ENCODE measurements at places on chromosomes 6 and 20. TPM values are rescaled to one million over a fixed set of nuclear protein-coding genes. Genes with fewer than 3 reads are reported as not detected.
A peak's percentile ranks its signal among the peaks of the same experiment; 100 is the strongest.

DNA sequence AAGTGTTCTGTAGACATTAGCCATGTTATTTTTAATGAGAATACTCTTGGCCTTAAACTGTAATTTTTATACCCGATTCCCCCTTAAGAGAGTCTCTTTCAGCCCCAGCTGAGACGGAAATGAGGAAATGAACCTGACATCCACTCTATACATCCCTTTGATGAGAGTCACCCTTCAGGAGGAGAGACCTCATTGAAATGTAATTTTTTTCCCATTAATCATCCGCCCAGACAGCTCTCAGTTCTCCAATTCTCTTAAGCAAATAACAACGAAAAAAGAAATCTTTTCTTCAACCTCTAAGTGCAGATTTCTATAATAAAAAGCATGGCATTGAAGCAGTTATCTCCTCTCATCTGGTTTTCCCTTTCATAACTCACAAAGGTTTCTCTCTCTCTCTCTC is 243.8 kb upstream of the PMEPA1 start:
- no peak overlapping the region for H3K4me3 ChIP-seq
- no peak overlapping the region for H3K27ac ChIP-seq
- H3K4me1 ChIP-seq = no peaks in the 10 kb centered on the region
- no peak for DNase-seq
- peaks cover 5% of the 10 kb centered on the region for H3K27me3 ChIP-seq

DNA sequence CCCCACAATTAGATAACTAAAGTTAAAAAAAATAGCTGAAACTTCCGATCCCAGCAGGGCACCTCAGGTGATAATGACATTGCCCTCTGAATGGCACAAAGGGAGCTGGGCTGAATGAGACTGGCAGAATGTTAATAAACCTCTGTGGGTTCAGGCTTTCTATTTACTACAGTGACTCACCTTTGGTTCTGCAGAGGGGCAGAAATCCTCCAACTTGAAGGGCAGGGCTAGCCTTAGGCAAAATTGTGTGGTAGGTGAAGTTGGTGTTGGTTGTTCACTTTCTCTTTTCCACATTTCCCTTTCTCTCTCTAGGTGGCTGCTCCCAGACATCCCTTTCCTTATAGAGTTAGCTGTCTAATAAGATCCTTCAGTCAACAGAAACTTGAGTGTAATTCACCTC is 625.2 kb downstream of the EPM2A start:
- H3K27ac ChIP-seq = no peak overlapping the region
- H3K36me3 ChIP-seq = no peaks in the 10 kb centered on the region
- H3K27me3 ChIP-seq = peaks cover 7% of the 10 kb centered on the region
- DNase-seq = no peak

RAMACL gene
- total RNA-seq = 0.42 TPM

HTR1E gene
- not detected for total RNA-seq

SSTR4 gene
- not detected for total RNA-seq

DNA sequence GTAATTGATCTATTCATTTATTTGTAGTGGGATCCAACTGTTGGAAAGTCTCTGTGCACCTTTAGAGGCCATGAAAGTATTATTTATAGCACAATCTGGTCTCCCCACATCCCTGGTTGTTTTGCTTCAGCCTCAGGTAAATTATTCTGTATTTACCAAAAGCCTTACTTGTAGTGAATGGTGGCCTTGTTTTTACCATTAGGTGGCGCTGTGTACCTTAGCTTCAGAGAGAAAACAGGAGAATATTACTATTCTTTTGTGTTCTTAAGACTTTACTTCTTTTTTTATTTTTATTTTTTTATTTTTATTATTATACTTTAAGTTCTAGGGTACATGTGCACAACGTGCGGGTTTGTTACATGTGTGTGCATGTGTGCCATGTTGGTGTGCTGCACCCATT is 23.7 kb downstream of the PEX7 start:
- H3K4me3 ChIP-seq = no peak overlapping the region
- H3K27me3 ChIP-seq = no peaks in the 10 kb centered on the region
- DNase-seq = no peak

GRCh38 chr6:166075186-166075585 is 92.5 kb downstream of the TBXT start:
- H3K27ac ChIP-seq = no peak overlapping the region
- no peak for DNase-seq
- H3K4me1 ChIP-seq = no peaks in the 10 kb centered on the region

DNA sequence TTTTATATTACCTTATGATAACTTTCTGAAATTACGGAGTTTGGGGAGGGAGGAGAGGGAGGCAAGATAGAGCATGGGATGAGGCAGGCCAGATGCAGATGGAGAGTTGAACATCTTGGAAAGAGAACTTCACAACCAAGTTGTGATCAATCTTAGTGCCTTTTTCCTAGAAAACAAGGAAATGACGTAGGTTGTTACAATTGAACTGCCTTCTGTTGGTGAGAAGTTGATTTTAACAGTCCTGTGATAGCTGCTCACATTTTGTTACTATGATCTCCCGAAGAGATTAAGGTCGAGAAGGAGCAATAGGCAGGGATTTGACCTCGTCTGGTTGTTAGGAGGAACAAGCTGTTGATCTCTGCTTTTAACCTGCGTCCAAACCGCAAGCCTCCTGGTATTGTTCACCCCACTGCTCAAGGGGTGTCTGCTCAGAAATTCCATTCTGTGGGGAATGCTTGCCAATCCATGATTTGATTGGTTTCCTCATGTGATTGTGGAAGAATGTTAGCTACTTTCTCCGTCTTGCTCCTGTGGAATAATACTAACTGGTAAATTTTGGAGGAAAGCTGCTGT is 35.1 kb downstream of the TIAM2 start:
- peaks cover 2% of the 10 kb centered on the region for H3K27me3 ChIP-seq
- DNase-seq = no peak
- H3K36me3 ChIP-seq = no peaks in the 10 kb centered on the region
- no peaks in the 10 kb centered on the region for H3K4me1 ChIP-seq
- H3K4me3 ChIP-seq = no peak overlapping the region

DNA sequence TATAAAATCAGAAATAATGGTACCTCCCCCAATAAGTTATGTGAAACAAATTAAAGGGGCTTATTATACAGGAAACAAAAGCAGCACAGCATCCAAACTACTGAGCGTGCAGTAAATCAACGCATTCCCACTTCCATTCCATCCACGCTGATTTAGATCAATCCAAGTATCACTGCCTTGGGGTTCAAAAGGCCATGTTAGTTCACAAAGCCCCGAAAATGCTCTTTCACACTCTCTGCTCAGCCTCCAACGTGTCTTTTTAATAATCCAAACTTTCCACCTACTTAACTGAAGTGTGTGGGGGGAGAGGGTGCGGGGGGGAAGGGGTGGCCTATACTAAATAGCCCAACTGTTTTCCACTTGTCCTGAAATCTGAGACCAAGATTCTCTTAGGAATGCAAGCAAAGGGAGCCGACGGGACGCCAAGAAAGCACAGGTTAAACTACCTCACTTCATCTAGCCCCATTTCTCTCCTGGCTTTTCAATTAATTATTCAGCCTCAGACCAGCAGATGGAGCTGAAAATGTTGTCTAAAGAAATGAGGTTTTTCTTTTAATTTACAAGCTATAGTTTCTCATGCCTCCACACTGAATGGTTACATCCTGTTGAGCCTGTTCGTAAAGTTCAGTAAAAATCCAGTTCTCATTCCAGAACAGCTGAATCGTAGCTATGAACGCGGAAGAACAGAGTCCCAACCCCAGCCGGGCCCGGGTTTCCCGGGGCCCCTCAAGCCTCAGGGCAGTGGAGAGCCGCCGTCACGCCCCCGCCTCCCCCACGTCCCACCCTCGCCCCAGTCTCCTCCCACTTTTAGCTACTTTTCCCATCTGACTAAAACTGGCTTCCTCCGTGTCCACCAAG is 1.0 kb upstream of the NXT1 start:
- peak overlapping the region; percentile 100 for H3K27ac ChIP-seq
- H3K4me1 ChIP-seq = peaks cover 33% of the 10 kb centered on the region
- no peak for DNase-seq
- no peaks in the 10 kb centered on the region for H3K36me3 ChIP-seq
- peak overlapping the region; percentile 100 for H3K4me3 ChIP-seq
- H3K27me3 ChIP-seq = no peaks in the 10 kb centered on the region

NKAPL gene
- 1.7 TPM for total RNA-seq

HCRTR2 gene
- total RNA-seq = not detected

EPHA7 gene
- total RNA-seq = not detected

DNA sequence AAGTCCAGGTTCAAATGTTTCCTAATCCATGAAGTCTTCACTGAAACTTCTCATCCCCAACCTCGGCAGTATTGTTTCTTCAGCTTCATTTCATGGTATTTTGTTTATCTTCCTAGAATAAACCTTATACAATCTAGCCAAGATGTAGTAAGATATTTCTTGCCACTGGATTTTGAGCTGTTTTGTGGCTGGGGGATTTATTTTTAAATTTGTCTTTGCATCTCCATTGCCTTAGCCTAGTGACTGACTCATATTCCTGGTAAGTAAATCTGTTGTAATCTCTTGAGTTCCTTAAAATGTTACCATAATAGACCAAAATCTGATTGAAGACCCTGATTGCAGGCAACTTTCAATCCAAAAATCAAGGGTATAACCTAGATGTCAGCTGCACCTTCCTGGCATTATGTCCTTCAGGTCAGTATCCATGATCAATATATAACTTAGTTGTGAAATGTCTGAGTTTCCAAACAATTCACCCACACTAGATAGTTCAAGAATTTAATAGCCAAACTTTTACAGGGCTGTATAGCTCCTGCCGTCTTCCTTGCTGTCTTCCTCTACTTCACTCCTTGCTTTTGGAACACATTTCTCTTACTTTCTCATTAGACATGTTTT is 4.7 kb upstream of the TRMT11 start:
- no peaks in the 10 kb centered on the region for H3K4me1 ChIP-seq
- H3K27me3 ChIP-seq = no peaks in the 10 kb centered on the region
- no peak for DNase-seq
- H3K27ac ChIP-seq = no peak overlapping the region

DNA sequence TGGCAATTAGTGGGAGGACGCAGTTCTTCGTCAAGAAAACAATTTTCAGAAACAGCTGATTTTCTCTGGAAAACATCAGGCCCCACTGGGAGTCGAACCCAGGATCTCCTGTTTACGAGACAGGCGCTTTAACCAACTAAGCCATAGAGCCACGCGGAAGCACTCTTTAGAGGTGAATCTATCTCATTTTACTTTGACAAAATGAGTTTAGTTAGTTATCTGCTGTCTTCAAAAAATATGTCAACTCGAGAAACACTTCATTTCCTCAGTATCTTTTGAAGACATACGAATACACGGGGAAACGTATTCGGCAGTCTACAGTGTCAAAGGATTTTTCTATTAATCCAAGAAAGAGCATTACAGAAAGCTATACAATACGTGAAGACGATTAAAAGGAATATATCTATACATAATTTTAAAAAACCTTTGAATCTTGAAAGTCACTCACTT is 26.7 kb downstream of the GPX6 start:
- peak overlapping the region; percentile 87 for H3K4me3 ChIP-seq
- peak overlapping the region; percentile 79 for H3K27ac ChIP-seq
- peaks cover 67% of the 10 kb centered on the region for H3K27me3 ChIP-seq
- DNase-seq = no peak
- H3K4me1 ChIP-seq = peaks cover 21% of the 10 kb centered on the region

DNA sequence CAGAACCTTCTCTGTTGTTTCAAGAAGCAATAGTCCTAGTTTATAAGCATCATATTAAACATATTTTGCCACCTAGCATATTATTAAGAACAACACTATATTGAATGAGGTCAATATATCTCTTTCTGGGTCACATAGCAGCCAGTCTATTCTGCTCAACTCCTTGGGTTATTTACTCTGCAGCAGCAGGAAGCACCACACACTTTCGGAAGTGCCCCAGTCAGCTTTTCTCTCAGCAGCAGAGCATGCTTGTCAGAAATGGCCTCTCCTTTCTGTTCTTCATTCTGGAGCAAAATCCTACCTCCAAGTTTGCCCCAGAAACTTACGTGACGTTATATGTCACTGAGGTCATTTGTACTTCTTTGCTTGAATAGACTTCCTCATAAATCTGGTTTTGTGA is 22.7 kb downstream of the CFAP206 start:
- no peak overlapping the region for H3K4me3 ChIP-seq
- no peaks in the 10 kb centered on the region for H3K36me3 ChIP-seq
- H3K4me1 ChIP-seq = no peaks in the 10 kb centered on the region
- H3K27me3 ChIP-seq = peaks cover 5% of the 10 kb centered on the region

GRCh38 chr20:32779500-32780211 is 17.5 kb downstream of the DNMT3B start:
- H3K36me3 ChIP-seq = no peaks in the 10 kb centered on the region
- DNase-seq = no peak
- H3K4me3 ChIP-seq = no peak overlapping the region
- peaks cover 14% of the 10 kb centered on the region for H3K4me1 ChIP-seq
- no peaks in the 10 kb centered on the region for H3K27me3 ChIP-seq

DNA sequence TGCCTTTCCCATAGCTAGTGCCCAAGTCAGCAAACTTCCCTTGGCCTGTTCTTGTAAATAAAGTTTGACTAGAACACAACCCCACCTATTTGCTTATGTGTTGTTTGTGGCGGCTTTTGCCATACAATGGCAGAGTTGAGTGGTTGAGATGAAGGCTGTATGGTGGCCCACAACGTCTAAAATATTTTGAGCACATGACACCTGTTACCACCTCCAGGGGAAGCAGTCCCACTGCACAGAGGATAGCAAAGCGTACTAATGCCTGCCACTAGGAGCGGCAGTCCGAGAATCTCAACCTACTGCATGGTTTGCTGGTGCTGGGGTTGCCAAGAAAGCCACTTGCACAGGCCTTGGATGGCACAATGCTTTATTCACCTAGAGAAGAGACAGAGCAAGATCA is 58.6 kb downstream of the TGM2 start:
- no peak for DNase-seq
- H3K27ac ChIP-seq = no peak overlapping the region
- H3K4me3 ChIP-seq = no peak overlapping the region
- no peaks in the 10 kb centered on the region for H3K27me3 ChIP-seq
- no peaks in the 10 kb centered on the region for H3K4me1 ChIP-seq

Measured in naive thymus-derived CD8-positive, alpha-beta T cell (primary cell).